Cortex of kidney (tissue), 1 donor: ENCODE measurements at places on chromosomes 12 and 14.

DNA sequence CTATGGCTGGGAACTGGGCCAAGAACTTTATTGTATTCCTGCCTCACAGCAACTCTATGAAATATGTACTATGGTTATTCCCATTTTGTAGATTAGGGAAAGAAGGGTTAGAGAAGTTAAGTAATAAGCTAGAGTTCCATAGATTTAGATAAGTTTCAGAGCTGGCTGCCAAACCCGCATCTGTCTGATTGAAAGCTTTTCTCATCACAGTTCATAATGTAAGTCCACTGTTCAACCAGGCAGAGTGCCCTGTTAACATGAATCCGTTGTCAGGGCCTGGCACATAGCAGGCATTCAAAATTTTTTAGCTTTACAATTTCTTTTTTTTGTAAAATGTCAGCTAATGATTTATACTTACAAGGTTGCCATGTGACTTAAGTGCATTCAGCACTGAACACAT, 467.3 kb downstream of the NRXN3 start:
- DNase-seq, result no peak

- DNase-seq, result no peak
Measured at GRCh38 chr12:110992909-110993308, 72.5 kb upstream of the MYL2 start.

GRCh38 chr12:120261951-120262851, 3.3 kb downstream of the PXN start:
- no peak for DNase-seq

- DNase-seq, result no peak
Measured at GRCh38 chr12:106766393-106766826, 8.1 kb upstream of the RIC8B start.

DNA sequence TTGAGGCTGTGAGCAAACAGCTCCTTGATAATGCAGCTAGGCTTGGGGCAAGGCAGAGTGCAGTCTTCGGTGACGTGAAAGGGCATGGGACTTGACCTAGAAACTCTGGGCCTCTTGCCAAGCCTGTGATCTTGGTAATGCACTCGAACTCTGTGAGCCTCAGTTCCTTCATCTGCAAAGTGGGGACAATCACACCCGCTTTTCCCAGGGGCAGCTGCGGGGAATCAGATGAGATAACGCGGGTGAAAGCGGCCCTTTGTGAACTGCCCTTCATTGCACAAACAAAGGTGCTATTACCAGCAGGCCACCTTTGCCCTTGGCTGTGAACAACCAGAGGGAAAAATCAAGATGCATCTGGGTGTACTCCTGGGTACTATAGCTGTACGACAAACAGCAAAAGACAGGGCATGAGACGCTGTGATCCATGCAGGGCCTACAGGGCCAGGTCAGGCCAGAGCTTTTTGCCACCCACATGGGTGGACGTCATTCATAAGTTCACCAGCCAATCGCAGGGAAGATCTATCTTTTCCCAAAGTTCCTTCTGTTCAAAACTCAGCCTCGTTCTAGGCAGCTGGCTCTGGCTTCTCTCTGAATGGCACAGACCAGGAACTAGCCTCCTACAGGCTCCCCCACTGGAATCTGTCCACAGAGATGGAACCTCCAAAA, 3.2 kb downstream of the MSI1 start:
- no peak for DNase-seq

DNA sequence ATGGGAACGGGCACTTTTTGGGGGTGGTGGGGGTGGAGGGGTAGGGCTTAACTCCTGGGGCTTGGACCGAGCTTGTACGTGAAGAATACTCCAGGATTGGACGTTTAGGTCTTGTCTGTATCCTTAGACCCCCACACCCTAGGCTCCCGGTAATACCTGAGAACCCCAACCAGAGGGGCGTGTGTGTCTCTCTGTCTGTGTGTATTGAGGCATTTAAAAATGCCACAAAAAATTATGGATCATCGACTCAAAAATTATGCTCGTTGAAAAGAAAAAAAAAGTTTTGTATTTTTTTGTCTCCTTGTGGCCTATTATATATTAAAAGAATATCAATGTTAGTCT, 459 bp downstream of the PPFIBP1 start:
- DNase-seq, result no peak

GRCh38 chr14:36555998-36556743, 26.2 kb downstream of the NKX2-8 start:
- no peak for DNase-seq

GRCh38 chr12:55707219-55707671, 459 bp downstream of the ITGA7 start:
- no peak for DNase-seq

DNA sequence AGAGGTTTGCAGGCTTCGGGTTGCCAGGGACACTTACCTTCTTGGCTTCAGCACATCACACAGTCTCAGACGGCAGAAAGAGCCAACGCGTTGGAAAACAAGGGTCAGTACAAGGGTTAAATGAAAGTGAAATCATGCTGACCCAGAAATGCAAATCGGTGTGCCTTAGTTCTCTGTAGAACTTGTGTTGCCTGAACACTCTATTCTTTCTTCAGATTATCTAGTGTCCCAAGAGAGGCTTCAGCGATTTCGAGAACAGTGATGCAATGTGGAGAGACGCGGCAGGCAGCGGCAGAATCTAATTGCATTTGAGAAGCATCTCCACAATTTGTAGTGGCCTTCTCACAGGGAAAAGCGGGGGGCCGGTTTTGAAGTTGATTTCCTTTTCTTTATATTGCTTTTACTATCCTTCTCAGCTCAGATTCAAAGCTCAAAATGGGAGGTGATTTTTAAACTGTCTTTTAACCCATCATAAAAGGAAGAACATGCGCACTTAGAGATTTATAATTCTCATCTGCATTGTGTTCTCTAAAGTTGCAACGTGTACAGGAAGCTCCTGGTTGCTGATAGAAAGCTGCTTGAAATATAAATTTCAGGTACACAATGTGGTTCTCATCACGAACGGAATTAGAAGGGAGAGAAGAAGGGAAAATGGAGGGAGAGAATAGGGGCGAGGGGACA, 67.8 kb upstream of the EGLN3 start:
- no peak for DNase-seq

- DNase-seq, result no peak
Measured at GRCh38 chr14:54777395-54777794, 125.2 kb downstream of the GCH1 start.

DNA sequence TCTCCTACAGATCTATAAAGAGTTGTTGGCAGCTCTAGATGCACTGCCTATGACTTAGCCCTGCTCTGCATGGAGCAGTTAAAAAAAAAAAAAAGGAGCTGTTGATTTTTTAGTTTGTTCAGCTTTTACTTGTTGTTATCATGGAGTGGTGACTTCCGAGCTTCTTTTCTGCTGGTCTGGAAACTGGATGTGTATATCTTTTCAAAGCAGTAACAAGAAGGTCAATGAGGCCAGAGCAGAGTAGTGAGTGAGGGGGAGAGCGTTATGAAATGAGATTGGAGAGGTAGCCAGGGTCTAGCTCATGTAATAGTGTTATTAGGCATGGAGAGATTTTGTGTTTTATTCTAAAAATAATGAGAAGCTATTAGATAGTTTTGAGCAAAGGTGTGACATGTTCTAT, 13.2 kb upstream of the TUBA1B start:
- DNase-seq, result no peak

DNA sequence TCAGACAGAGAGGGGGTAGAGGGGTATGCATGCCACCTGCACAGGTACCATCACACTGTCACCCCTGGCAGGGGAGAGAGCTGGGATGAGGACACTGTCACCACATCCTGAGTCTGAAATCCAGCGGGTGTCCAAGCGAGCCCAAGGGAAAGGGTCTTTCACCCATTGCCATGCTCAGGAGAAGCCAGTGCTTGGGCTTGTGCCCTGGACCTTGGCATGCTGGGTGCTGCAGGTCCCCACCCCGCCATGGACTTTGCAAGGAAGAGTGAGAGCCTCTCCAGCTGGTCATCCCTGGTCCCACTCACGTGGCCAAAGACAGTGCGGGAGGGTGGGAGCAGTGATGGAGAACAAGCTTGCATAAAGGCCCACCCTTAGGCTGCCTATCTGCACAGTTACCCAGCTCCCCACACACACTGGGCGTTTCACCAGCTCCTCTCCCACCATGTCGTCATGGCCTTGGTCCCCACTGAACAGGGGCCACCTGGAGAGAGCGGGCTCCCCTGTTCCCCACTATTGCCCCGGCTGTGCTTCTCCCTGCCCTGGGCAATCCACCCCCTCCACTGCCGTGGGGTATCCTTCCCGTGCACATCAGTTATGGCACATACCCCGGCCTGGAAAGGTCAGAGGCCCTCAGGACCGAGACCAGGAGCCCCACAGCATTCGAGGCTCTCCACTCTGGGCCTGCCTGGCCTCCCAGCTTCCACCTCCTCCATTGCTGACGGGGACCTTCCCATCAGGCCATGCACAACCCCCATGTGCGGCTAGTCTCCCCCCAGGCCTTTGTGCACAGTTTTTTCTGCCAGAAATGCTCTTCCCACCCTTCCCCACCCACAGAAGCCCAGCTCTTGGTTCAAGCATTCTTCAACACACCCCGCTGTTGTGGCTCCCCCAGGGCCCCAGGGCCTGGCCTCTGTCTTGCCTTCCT, 58.6 kb upstream of the BCL11B start:
- DNase-seq, result no peak

- no peak for DNase-seq
Measured at GRCh38 chr14:99402285-99402648, 78.4 kb downstream of the SETD3 start.

DNA sequence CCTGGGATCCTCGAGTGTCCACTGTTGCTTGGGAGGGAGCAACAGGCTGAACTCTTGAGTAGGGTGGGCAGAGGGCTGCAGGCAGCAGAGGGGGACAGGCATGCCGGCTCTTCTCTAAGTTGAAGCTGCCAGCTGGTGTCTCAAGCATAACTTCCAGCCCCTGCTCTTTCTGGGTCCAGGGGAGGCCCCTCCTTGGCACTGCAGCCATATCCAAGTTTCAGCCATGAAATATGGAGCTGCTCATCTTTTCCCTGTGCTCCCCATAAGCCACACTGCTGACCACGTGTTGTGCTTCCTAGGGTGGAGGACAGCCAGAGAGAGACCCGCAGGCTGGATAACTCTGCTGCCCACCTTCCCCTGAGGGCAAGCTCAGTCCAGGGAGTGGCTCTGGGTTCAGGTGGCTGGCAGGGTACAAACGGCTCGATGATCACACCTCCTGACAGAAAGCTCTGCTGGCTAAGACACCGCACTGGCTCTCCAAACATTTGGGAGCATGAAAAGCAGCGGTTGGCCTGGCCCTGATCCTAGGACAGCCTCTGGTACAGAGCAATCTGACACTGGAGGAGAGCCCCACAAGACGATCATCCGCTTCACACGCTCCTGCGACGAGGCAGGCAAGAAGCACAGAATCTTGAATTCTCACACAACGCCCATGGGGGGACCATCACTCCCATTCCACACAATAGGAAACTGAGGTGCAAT, 79.6 kb downstream of the PITPNM2 start:
- DNase-seq, result no peak

GRCh38 chr14:105201156-105201924, 20.2 kb upstream of the NUDT14 start:
- DNase-seq, result no peak

GRCh38 chr12:41743835-41744234, 400.8 kb downstream of the GXYLT1 start:
- no peak for DNase-seq

- no peak for DNase-seq
Measured at GRCh38 chr12:1544996-1545700, 49.2 kb downstream of the FBXL14 start.
